ENCODE measurements at places on chromosomes 13 and 19.

GRCh38 chr13:85864963-85865530, 65.8 kb upstream of the SLITRK6 start:
- no peak for DNase-seq

- DNase-seq = peak; percentile 90
Observed at GRCh38 chr13:60583196-60583888, 186.3 kb downstream of the TDRD3 start.

DNA sequence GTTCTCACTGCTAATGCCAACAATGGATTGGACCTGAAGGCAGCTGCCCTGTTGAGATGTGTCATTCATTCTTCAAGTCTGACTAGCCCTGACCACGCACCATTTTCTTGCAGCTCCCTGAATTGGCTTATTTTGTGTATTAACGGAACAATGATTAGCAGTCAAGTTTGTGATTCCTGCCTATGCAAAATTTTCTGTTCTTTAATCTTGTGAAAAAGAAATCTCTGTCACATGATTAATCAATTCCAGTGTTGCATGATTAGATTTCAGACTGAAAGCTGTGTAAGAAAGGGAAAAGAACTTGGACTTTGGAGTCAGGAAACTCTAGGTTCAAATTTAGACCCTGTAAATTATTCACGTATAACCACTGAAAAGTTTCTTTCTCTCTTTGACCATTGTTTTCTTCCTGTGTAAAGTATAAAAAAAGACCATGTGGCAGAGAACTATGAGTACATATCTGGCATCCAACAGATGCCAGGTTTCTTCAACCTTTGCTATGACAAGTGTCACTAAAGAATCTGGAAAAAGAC, 64.5 kb upstream of the SLC10A2 start:
- DNase-seq = no peak

DNA sequence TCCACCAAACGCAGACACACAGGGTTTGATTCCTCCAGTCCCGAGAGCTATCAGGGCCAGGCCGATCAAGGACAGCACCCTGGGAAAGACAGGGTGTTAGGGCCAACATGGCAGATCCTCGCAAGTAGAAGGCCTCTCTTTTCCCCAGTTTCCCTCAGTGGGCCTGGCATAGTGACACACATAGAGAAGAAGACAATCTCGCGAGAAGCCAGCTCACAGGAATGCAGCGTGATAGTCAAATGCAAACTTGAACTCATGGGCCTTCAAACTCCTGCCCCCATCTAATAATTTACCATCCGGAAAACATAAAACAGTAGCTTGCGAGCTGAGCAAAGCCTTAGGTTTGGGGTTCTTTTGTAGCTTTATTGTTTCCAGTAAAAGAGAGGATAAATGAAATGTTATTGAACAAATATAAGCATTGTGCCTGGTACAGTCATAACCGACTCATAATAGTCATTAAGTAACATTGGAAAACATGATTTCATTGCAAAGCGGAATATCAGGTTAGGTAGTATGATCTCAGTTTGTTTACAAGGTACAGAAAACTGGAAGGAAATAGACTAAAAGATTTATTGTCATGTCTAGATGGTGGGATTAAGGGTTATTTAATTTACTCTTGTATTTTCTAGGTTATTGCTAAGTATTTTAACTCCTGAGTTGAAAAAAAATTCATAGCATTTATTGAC, 30.5 kb downstream of the SLC15A1 start:
- DNase-seq = no peak

GRCh38 chr19:42452590-42452989, 9.8 kb upstream of the CXCL17 start:
- no peak for DNase-seq

DNA sequence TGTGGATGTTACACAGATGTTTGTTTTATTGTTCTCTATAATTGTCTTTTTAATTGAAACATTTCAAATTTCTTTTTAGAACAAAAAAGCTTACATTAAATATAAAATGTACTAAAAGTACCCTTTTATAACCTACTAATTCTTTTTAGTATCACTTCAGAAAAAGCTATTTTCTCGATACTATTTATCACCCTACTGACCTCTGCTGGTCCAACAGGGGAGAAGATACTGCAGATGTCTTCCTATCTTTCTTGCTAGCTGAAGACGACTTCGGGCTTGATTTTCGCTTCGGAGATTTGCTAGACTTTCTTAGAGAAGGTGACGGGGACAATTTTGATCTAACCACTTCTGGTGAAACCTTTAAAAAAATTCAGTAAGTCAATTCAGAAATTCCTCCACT, 42.4 kb downstream of the ZC3H13 start:
- DNase-seq = no peak

- DNase-seq = peak; percentile 3
Observed at GRCh38 chr19:37932985-37933936, 26.3 kb downstream of the SIPA1L3 start.

GRCh38 chr13:104085611-104086010, 1019.4 kb upstream of the SLC10A2 start:
- no peak for DNase-seq

GRCh38 chr19:16143399-16144215, at the start of gene HSH2D:
TSS of gene HSH2D (plus strand) at chr19:16143685. CDS start at chr19:16148751, 5,066 bp downstream.
- DNase-seq = no peak

DNA sequence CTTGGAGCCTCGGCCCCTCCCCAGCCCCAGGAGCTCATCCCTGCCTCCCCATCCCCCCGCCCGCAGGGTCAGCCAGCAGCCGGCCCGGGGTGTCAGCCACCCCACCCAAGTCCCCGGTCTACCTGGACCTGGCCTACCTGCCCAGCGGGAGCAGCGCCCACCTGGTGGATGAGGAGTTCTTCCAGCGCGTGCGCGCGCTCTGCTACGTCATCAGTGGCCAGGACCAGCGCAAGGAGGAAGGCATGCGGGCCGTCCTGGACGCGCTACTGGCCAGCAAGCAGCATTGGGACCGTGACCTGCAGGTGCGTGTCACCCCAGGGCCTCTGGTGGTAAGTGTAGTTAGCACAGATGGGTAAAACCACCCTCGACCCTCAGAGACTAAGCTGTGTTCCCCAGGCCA, 13.8 kb downstream of the MAP1S start:
- no peak for DNase-seq

- no peak for DNase-seq
Observed at GRCh38 chr19:14467816-14468215, 7.3 kb downstream of the PTGER1 start.

- no peak for DNase-seq
Observed at GRCh38 chr13:112721198-112722104, 31.6 kb downstream of the ATP11A start.

GRCh38 chr19:3129112-3129511, 6.7 kb upstream of the GNA15 start:
- peak; percentile 54 for DNase-seq

DNA sequence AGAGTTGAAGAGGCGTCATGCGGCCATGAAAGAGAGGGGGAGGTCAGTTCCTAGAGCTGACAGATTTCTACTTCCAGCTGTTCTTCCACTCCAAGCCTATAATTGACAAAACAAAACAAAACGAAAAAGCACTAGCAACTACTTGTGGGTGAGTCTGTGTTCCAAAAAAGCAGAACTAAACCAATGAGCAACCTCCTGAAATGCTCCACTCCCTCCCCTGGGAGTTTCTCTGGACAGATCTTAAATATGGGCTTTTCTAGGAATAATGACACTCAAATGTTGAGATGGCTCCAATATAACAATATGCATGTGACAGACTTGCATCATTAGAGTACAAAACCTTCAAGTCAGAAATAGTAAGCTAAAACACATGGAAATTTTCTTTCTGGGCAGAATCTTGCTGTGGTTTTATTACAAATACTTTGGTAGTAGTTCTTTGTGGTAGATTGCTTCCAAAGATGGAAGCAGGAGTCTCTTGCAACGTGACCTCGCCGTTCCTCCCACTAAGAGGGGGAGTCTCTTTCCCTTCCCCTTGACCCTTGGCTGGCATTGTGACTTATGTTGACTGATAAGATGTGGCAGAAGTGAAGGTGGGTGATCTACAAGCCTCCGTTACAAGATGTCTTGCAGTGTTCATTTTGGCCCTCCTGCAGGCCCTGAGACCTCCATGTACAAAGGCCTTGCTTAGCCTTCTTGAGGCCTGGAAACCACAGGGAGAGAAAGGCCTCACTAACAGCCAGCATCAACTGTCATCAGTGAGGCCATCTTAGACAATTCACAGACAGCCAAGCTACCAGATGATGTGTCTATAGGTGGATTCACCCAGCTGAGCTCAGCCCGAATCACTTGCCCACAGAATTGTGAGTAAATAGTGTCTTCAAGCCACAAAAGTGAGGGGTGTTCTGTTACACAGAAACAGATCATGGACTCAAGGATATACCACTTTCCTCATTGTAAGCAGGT, 173.1 kb upstream of the RFC3 start:
- DNase-seq = peak; percentile 77

DNA sequence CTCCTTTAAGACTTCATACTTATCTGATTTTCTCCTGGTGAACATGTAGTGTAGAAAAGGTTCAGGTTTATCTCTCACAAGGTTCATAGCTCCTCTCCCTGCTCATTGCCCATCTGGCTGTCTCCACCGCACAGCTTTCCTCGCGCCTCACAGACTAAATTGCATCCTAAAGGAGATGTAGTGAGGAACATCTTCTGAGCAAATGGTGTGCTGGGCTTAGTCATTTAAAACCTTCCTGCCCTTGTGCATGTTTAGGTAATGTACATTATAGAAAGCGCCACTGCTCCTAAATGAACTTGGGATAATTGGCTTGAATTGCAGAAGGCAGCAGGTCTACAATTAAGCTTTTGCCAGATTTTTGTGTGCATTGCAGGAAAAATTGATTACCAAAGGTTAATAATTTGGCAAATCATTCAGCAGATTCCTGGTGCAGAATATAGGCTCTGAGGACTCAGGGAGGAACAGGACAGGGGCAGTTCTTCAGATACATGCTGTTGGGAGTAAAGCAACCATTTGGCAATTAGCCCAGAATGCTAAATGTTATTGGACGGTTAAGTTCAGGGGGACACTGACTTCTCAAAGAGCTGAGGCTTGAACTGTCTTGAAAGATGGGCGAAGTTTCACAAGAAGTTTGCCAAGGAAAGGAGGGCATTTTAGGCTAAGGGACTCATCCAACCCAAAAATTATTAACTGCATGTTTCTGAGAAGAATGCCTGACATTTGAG, 108.4 kb upstream of the CLDN10 start:
- DNase-seq = no peak

DNA sequence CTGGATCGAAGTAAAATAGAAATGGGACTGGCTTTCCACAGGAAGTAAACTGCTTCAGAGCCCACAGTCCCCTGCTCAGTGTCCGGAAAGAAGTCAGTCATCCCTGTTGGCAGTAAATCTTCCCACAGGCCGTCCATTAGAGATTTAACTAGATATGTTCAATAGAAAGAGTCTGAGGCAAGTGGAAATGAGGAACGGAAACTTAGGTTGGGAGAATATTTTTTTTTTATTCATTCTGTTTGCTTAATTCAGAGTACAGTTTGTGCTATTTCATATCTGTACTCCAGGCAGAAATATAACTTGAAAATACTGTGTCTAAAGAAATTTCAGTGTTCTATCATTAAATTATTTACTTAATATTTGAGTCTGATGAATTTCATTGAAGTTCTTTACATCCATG, 22.7 kb downstream of the SLC25A15 start:
- no peak for DNase-seq

- DNase-seq = no peak
Observed at GRCh38 chr19:6778386-6778785, 5.9 kb downstream of the VAV1 start.

GRCh38 chr19:16272945-16273344, 51.7 kb upstream of the KLF2 start:
- DNase-seq = no peak

- no peak for DNase-seq
Observed at GRCh38 chr13:114145722-114146121, 13.3 kb upstream of the RASA3 start.

GRCh38 chr19:17642656-17643055, 45.5 kb downstream of the UNC13A start:
- DNase-seq = no peak
